COR-L47 (cell line): ENCODE measurements at places on chromosomes 7 and 10.

- DNase-seq: no peak
These were observed 52.8 kb downstream of the BMPER start for GRCh38 chr7:33958104-33958503.

DNA sequence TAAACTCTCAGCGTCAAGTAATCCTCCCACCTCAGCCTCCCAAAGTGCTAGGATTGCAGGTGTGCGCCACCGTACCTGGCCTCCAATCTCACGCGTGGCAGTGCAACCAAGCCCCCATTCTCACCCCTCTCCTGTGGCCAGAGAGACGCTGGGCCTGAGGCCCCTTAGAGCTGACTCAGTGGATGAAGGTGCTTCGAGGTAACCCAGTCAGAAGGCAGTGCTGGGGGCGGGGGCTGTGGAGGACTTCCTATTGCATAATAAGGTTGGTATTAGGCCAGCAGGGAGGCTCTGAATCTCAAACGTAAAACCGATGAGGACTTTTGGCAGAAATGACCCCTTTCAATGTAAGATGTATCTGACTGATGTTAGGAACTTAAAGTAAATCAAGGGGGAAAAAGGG, 229.3 kb downstream of the USP6NL start:
- no peak for DNase-seq

DNA sequence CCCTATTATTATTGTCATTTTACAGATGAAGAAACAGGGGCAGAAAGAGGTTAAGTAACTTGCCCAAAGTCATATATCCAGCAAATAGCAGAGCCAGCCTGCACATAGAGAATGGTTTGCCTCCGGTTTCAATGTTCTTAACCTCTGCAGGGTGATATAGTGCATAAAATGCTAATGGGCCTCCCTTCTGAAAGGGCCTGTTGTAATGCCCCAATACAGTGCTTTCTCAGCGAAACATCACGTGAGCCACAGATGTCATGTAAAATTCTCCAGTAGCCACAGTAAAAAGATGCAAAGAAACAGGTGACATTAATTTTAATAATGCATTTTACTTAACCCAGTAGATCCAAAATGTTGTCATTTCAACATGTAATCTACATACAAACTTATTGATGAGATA, 38.1 kb downstream of the LRGUK start:
- no peak for DNase-seq

- no peak for DNase-seq
These were observed 5.7 kb downstream of the LRRC20 start for GRCh38 chr10:70376436-70377378.

GRCh38 chr7:25287291-25287690, 59.0 kb upstream of the NPVF start:
- DNase-seq: no peak

GRCh38 chr7:113368256-113368655, 249.9 kb upstream of the SMIM30 start:
- DNase-seq: no peak
